PC-9 (cell line): ENCODE measurements at places on chromosomes 6 and 20. TPM values are rescaled to one million over a fixed set of nuclear protein-coding genes. Genes with fewer than 3 reads are reported as not detected.

DNA sequence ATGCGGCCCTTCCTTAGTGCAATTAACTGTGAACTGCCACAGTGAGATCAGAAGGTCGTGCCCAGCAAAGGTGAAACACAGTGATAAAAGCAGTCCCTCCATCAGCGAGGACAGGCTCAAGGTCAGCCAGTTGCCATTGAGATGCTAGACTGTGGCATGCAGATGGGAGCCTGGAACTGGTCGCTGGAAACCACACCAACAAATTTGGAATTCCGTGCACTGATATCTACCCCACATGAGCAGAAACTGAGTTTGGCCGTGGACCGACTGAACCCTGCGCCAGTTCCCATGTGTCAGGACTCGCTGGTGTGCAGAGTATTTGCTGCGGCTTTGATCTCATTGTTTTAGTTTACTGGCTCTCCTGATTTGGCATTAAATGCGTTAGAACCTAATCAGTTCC lies 125.6 kb upstream of the QKI start:
- no peaks in the 10 kb centered on the region for H3K4me1 ChIP-seq
- H3K36me3 ChIP-seq, result no peaks in the 10 kb centered on the region
- DNase-seq, result no peak
- no peaks in the 10 kb centered on the region for H3K27me3 ChIP-seq
- H3K4me3 ChIP-seq, result no peak overlapping the region

Gene MLN
- total RNA-seq, result not detected in 2 replicates

- no peak for DNase-seq
- H3K36me3 ChIP-seq, result no peaks in the 10 kb centered on the region
- no peaks in the 10 kb centered on the region for H3K27me3 ChIP-seq
- no peak overlapping the region for H3K4me3 ChIP-seq
Measured at GRCh38 chr6:12603673-12604049, 112.9 kb upstream of the PHACTR1 start.

Gene CYP21A2
- total RNA-seq, result 0.33 TPM in 1 of 2 replicates, not detected in the other

Gene CCN6
- total RNA-seq, result not detected in 2 replicates

- no peaks in the 10 kb centered on the region for H3K4me1 ChIP-seq
- no peak overlapping the region for H3K4me3 ChIP-seq
- H3K27ac ChIP-seq, result no peak overlapping the region
- no peaks in the 10 kb centered on the region for H3K27me3 ChIP-seq
- no peaks in the 10 kb centered on the region for H3K36me3 ChIP-seq
Measured at GRCh38 chr6:23413327-23414050, 712.5 kb upstream of the NRSN1 start.

Gene ZC2HC1B
- total RNA-seq, result not detected in 2 replicates

- no peaks in the 10 kb centered on the region for H3K27me3 ChIP-seq
- H3K36me3 ChIP-seq, result peaks cover 37% of the 10 kb centered on the region
- peaks cover 15% of the 10 kb centered on the region for H3K4me1 ChIP-seq
- no peak overlapping the region for H3K27ac ChIP-seq
- H3K4me3 ChIP-seq, result peak overlapping the region; percentile 81
Measured at GRCh38 chr6:31729515-31729978, 448 bp upstream of the DDAH2 start.

DNA sequence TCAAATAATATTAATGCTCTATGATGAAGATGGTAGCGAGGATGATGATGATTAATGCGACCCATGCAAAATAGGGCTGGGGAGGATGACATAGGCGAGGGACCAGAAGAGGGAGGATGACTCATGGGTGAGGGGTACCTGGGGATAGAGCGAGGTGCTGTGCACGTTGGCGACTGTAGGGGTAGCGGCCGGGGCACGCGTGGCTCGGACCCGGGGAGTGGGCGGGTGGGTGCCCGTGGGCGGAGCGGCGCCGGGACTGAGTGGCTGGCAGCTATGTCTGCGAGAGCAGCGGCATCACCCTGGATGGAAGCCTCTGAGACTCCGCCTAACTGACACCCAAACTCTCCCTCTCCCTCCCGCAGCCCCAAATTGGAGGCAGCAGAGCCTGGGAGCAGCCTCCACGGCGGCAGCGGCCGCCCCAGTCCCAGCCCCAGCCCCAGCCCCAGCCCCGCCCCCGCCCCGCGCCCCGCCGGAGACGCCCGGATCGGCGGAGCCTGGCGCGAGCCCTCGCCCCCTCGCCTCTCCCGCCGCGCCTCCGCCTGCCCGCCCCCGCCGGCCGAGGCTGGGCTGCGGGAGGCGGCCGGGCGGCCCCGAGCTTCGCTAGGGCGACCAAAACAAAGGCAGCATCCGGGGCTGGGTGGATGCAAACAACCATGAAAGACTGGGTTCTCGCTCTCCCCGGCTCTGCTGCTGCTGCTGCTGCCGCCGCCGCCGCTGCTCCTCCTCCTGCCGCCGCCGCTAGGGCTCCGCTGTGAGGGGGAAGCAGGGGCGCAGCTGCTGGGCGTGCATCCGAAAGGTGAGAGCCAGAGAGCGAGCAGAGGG lies at the start of gene RIMS1:
Gene RIMS1 (plus strand): TSS at position 367 of the 822 bp plus-strand sequence. CDS start 474 bp downstream, outside the sequence.
- no peak within 1 kb of the TSS for H3K27ac ChIP-seq
- H3K36me3 ChIP-seq, result no peaks in the 10 kb centered on the region
- H3K4me3 ChIP-seq, result no peak within 1 kb of the TSS
- no peak for DNase-seq

GRCh38 chr6:116924245-116924644 lies 47.2 kb downstream of the RFX6 start:
- no peaks in the 10 kb centered on the region for H3K4me1 ChIP-seq
- H3K27ac ChIP-seq, result no peak overlapping the region
- H3K4me3 ChIP-seq, result no peak overlapping the region
- no peaks in the 10 kb centered on the region for H3K36me3 ChIP-seq
- no peak for DNase-seq
- no peaks in the 10 kb centered on the region for H3K27me3 ChIP-seq

- no peak overlapping the region for H3K4me3 ChIP-seq
- no peak for DNase-seq
- peaks cover 18% of the 10 kb centered on the region for H3K27me3 ChIP-seq
- no peak overlapping the region for H3K27ac ChIP-seq
Measured at GRCh38 chr6:159082039-159082815, 37.4 kb upstream of the TAGAP start.
